ENCODE measurements at places on chromosomes 5 and 9. TPM values are rescaled to one million over a fixed set of nuclear protein-coding genes. Genes with fewer than 3 reads are reported as not detected.
A peak's percentile ranks its signal among the peaks of the same experiment; 100 is the strongest.

Gene SLC36A1
- 5.6 TPM for total RNA-seq

Gene DNM1
- 9.2 TPM for total RNA-seq

Gene CRHBP
- 0.66 TPM for total RNA-seq

Gene IL17B
- not detected for total RNA-seq

Gene GMCL2
- not detected for total RNA-seq

Gene PCDHGC4
- not detected for total RNA-seq

Gene CMYA5
- 0.19 TPM for total RNA-seq

Gene AK8
- not detected for total RNA-seq

DNA sequence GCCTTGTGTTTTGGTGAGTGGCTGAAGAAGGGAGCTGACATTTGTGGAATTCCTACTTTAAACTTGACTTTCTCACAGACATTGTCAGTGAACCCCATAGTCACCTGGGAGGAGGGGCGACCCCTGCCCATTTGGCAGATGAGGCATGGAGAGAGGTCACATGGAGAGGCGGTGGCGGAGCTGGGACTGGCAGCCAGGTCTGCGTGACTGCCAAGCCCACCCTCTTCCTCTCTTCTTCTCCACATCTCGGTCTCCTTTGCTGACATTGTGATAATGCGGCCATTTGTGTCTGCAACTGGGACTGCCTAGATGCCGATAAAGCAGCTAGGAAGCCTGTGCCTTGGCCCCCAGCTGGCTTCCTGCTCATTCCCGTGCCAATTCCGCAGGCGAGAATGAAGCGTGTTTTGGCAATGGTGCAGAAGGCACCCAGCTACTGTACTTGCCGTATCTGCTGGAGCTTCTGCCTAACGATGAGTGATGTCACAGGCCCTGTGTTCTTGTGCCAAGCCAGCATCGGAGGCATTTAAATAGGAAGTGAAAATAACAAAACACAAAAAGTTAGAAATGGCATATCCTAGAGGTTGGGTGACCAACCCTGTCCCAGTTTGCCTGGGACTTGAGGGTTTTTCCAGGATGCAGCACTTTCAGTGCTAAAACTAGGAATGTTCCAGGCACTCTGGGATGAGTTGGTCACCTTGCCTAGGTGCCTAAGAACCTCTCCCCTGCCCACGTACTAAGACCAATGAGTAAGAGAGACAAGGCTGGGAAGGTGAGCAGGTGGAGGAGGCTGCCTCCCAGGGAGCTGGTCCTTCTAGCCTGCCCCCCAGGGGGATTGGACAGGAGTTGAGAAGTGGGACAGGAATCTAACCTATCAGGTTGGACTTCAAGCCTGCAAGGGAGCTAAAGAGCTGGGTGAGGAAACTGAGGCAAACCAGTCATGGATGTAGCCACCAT lies 23.6 kb downstream of the OLFML2A start:
- no peak for ATAC-seq

DNA sequence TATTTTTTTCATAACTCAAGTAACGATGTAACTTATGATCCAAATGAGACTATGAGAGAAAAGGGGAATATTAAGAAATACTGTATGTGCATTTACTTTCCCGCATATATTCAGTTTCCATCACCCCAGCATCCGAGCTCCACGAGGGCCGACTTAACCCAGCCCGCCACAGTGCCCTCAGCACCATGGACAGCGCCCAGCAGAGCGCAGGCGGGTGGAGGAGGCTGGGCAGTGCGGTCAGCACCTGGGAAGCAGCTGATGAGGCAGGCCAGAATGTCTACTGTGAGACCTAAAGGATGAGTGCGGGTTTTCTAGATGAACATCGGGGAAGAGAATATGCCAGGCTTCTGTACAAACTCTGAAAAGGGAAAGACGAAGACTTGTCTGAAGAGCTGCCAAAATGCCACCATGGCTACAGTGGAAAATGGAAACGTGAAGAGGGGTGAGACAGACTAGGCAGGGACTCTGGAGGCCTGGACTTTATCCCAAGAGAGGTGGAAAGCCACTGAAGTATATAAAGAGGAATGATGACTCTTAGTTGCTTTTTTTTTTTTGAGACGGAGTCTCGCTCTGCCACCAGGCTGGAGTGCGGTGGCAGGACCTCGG lies 34.5 kb upstream of the MED27 start:
- peak; percentile 46 for ATAC-seq

- no peak for ATAC-seq
Measured at GRCh38 chr5:115387816-115388215, 91.4 kb upstream of the CCDC112 start.

DNA sequence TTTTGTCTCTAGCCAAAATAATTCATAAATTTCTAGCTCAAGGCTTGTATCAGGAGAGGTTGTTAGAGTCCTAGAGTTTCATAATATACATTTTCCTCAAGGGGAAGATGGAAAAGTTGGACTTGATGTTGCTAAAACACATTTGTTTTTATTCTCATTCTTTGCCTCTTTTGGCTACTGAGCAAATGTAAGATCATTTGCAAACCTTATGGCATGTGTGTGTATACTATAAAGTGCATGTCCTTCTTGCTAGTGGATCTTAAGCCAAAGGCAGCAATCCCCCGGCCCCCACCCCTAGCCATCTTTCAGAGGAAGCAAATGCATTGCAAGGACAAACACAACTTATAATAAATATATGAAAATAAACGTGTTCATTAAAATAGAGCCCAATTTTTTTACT lies 43.0 kb downstream of the ADAMTSL1 start:
- no peak for ATAC-seq

GRCh38 chr9:134770972-134771971 lies 109.3 kb upstream of the FCN2 start:
- peak; percentile 47 for ATAC-seq

- ATAC-seq: no peak
Measured at GRCh38 chr9:110069326-110070248, 138.4 kb downstream of the C9orf152 start.

- peak; percentile 12 for ATAC-seq
Measured at GRCh38 chr5:115295777-115296123, 704 bp downstream of the CCDC112 start.

DNA sequence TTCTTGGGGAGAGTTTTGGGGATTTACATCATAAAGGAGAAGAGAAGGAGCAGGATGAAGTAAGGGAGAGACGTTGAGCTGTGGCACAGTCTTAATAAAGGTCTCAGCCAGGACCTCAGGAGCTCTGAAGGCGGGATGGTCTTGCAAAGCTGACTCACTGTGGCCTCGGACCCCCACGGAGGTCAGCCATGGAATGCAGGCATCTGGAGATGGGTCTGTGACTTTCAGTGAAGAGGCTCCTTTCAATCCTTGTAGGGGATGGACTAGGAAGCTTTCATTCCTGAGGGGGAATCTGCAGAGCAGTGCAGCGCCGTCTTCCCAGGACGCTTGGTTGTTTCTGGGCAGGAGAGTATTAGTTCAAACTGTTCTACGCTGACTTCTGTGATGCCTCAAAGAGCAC lies 65.7 kb upstream of the BASP1 start:
- no peak for ATAC-seq

- ATAC-seq: no peak
Measured at GRCh38 chr5:177020033-177020432, 2.5 kb upstream of the ZNF346 start.
